ENCODE measurements at places on chromosomes 1 and 21.

DNA sequence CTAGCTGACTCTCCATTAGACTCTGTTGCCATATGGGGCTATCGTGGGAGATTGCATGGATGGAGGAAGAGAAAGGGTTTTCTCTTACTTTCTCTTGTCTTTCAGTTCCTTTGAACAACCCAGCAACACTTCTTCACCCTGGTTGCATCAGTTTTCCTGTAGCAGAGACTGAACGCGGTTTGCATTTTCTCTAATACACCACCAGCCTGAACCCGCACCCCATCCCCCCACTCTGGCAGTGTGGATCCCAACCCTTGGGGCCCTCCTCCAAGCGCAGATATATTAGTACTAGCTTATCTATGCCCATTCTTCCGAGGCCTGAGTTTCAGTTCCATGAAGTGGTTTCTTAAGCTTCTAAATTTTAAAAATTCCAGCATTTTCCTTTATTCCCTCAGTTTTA is 12.6 kb downstream of the DR1 start:
- DNase-seq, result no peak

GRCh38 chr1:33176362-33176850 is 5.4 kb downstream of the TRIM62 start:
- no peak for DNase-seq

GRCh38 chr21:44823179-44823660 is 5.4 kb upstream of the SUMO3 start:
- DNase-seq, result no peak

DNA sequence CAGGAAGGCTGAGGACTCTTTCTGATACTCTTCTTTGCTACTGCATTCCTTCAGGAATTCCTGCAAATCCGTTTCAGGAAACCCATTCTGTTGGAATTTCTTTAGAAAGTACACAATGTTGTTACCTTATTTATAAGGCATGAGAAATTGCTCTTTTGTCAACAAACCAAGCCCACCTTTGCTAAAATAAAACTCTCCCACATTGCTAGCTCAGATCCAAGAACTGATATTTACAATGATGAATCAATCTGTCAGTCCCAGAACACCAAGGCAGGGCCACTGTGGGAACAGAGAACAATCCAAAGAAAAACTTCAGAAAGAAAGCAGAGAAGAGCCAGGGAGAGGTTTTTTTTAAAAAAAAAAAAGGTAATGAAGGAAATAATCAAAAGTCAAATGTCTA is 36.6 kb upstream of the LPAR3 start:
- no peak for DNase-seq

GRCh38 chr1:67618285-67619018 is 66.5 kb upstream of the GADD45A start:
- DNase-seq, result no peak

GRCh38 chr1:154142358-154142757 is 12.5 kb downstream of the NUP210L start:
- no peak for DNase-seq

DNA sequence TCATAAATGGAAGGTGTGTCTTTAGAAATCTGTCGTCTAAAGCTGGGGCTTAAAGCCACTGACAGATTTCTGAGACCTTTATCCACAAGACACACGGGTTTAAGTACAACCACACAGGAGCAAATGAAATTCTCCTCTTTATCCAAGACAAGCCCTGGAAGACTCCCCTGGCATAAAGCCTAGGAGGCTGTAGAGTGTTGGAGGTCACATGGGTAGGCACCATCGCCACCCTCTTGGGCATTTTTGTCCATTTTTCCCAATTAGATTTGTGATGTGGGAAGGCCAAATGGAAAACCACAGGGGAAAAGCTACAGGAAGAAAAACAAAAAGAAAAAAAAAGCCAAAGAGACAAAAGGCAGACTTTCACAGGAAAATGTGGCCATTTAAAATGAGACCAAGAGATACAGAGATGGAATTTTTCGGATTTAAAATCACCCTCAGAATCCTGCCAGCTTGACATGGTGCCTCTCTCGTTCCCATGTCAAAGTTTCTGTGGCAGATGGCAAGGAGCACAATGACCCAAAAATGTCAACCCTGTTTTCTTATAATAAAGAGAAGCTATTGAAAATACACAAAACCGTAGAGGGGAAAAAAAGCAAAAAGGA is 91.9 kb downstream of the PLD5 start:
- no peak for DNase-seq

DNA sequence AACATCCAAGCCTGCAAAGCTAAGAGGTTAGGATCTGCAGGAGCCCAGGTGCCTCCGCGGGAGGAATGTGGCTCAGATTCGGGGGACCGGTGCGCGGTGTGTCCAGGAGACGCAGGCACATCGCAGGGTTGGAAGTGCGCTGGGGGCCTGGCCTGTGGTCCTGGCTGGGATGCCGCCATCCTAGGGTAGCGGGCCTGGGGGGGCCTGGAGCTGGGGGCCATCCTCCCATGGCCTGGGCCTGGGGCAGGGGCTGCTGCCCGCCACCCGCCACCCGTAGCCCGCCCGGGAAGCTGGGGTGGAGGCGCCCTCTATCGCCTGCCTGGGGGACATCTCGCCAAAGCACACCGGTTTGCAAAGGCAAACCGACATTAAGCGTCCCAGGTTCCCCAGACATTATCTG is 170.6 kb upstream of the ARHGEF16 start:
- no peak for DNase-seq

DNA sequence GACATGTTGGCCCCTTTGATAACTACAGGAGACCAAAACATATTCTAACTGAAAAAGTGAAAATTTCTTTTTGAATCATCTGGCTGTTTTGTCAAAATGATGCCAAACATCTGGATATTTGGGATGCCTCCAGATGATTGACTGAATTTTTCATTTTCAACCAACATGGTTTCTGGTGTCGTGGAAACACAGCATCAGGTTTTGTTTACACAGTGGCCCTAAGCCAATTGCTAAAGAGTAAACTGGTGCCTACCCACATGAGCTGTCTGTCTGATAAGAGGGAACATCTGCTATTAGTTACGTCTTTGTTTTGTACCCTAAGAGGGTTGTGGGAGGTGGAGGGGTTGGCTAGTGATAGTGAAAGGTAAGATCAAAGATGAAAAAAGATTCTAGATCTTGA is 204.8 kb downstream of the KCNK2 start:
- DNase-seq, result no peak

- DNase-seq, result no peak
Observed at GRCh38 chr21:44982558-44983250, 42.9 kb downstream of the SLX9 start.

GRCh38 chr1:100308777-100309176 is 42.8 kb downstream of the RTCA start:
- DNase-seq, result no peak

DNA sequence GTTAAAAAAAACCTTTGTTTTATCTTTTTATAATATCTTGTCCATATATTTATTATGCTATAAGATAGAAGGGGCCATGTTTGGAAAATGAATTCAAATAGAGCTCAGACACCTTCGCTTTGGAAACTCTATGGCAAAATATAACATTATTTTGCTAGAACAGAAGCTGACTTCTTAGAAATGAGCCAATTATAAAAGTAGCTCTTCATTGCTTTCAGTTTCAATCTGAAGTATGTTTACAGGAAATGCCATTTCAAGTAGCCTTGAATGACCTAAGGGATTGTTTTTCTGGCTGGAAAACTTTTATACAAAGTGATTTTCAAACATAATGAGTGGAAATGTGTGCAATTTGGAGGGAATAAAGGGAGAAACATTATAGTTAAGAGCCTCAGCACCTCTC is 37.8 kb upstream of the GBP5 start:
- DNase-seq, result peak; percentile 18

- DNase-seq, result no peak
Observed at GRCh38 chr1:227764019-227764391, 28.8 kb downstream of the SNAP47 start.

DNA sequence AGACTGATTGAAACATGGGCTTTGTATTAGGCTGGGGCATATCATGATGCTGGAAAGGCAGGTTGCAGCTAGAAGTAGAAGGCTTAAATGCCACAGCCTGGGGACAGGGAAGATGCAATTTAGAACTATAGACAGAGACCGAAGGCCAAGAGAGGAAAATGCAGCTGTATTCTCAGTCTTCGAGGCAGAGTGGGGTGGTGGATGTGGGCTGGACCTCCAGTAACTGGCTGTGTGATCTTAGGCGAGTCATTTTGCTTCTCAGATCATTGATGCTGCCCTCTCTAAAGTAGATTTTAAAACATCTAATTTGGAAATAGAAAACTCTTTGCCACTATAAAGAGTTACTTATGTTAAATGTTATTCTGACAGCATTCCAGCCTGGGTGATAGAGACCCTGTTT is 17.7 kb upstream of the SH2D2A start:
- no peak for DNase-seq
